ENCODE measurements at places on chromosomes 5 and 9.

DNA sequence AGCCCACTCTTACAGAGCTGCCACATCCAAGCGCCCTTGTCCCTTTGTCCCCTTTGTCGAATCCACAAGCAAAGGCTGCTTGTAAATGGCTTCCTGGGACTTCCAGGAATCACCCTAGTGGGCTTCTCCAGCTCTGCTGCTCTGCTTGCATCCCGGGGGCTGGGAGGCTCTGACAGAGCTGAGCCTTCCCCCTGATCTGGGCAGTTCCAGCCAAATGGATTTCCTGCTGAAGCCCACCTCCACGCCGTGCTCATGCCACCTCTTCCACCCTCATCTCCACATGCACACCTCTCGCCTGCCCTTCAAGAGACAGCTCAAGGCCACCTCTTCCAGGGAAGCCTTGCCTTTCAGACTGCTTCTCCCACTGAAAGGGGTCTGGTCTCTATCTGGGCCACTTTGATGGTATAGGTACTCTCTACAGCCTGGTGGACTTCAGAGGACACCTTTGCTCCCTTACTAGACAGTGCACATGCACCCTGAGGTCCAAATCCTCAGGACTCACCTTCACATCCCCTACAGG lies 106.2 kb downstream of the LHFPL2 start:
- DNase-seq = no peak

DNA sequence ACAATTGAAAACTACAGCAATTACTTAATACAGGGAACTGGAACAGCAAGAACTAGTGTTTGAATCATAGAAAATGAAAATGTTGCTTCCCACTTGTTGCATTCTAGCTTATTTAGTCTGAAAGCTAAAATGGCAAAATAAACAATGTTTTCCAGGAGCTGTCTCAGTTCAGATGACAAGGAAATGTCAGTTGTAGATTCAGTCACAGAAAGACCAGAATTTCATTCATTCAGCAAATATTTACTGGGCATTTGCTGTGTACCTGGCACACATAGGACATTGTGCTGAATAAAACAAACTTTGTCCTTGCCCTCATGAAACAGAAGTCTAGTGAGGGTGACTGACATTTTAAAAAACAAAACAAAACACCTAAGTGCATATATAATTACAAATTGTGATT lies 41.5 kb downstream of the GCNT4 start:
- DNase-seq = no peak

DNA sequence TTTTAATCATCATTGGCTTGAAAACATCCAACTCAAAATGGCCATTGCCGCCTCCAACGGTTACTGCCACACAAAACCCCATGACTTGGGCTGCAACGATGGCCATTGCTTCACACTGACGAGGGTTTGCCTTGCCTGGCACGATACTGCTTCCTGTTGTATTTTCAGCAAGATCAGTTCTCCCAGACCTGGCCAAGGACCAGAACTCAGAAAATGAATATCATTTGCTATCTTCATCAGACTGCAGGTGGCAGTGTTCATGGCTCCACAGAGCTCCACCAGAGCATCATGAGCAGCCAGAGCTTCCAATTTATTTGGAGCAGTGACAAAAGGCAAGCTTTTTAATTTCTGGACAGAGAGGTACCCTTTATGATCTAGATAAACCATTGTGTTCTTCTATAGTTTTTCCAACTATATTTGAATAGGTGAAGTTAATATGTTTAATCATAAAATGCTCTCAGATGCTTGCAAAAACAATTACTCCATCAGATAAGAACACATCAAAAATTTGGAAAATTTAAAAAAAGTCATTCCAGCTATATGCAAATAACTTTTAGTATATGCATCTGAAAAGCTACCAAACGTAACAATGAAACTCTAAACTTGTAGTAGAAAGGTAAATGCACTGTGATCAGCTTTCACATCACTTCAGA lies 10.4 kb downstream of the AMACR start:
- no peak for DNase-seq

GRCh38 chr5:117649821-117650220 lies 1075.2 kb upstream of the SEMA6A start:
- no peak for DNase-seq

- DNase-seq = no peak
Measured at GRCh38 chr5:36743891-36744772, 132.4 kb upstream of the NIPBL start.

Data from GM06990 (cell line).